ENCODE measurements at places on chromosomes 4 and X.

DNA sequence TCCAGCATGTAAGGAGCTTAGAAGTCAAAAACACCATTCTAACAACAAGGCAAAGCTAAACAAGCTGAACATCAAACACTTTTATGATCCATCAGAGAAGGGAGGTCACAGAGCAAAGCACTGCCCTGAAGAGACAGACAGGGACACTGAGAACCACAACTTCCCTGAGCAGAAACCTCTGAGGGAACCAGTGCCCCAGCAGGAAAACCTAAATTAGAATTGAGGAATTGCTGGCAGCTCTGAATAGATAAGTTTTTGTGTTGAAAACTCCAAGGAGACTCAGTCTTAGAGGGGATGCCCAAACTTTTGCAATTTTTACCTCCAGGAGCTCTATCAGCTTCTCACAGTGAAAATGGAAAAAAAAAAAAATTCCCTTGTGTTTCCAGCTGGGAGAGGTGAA lies 83.0 kb upstream of the MAPK10 start:
- no peak for DNase-seq

- DNase-seq = no peak
Measured at GRCh38 chrX:43860646-43861370, 21.4 kb downstream of the MAOB start.

DNA sequence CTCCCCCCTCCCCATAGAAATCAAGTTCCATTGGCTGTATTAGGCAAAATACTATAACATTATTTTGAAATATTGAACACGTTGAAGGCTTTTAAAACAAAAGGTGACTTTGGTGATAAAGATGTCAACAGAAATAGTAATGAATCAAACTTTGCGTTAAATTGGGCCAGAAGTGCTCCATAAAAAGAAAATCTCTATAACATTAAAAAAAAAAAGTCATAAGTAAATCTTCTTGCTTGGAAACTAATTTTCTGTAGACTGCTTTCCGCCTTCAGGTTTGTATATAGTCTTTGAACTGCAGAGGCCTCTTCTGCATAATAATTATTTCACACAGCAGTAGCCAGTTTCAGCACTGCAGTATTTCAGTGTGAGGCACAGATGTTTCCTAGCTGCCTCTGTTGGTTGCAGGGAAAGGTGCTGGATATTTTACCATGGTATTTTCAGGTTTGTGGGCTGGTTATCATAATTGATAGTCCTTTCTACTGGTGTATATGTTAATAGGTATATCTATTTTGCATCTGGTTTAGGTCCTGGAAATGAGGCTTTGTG lies 158.9 kb downstream of the KDM6A start:
- no peak for DNase-seq

GRCh38 chr4:108703370-108703769 lies 53.0 kb downstream of the OSTC start:
- no peak for DNase-seq

DNA sequence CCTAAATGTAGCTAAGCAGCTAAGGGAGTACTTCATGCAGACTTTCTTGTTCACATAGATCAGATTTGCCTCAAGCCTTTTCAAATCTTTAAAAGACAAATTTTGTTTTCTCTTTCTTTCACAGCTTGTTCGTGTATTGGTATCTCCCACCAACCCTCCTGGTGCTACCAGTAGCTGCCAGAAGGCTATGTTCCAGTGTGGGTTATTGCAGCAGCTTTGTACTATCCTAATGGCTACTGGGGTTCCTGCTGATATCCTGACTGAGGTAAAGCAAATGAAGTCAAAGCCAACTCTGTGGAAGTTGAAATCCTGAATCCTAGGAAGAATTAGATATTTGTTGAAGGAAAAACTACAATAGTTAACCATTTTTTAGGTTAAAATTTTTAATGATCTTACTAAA lies 62.6 kb downstream of the USO1 start:
- no peak for DNase-seq

GRCh38 chr4:41934901-41935651 lies at the start of gene TMEM33:
Gene TMEM33 (plus strand): TSS chr4:41935429. CDS start chr4:41935485, 56 bp downstream.
- DNase-seq = peak; percentile 83

DNA sequence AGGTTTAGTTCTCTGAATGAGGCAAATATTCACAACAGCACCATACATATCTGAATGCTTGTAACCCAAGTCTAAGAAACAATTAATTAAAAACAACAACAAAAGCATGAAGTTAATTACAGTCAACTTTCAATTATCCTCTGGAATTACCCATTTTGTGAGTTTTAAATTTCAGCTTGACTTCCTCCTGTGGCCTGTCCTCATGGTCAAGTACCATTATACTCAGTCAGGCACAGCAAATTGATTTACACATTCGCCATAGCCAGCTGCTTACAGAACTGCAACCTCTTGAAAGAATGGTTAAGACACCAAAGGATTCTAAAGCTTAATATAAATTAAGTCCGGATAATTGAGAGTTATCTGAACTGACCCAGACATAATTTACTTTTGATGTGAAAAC lies 306.5 kb downstream of the CAMK2D start:
- DNase-seq = no peak

GRCh38 chr4:134539729-134540231 lies 338.2 kb upstream of the PABPC4L start:
- DNase-seq = no peak

DNA sequence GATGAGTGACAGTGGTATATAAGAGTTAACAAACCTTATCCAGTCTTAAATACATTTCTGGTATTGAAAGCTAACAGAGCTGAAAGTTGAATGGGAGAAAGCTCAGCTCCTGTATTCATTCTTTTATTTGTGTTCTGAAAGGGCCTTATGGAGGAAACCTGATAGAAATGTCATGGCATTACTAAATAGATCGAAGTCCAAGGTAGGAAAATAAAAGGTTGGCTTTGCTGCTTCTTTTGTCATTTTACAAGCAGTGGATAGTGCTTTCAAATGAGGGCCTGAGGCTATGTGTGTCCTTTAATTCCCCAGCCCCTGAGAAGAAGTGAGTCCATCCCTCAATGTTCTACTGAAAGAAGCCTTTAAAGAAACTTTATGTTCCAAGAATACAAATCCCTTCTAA lies 974.3 kb upstream of the INTU start:
- no peak for DNase-seq

DNA sequence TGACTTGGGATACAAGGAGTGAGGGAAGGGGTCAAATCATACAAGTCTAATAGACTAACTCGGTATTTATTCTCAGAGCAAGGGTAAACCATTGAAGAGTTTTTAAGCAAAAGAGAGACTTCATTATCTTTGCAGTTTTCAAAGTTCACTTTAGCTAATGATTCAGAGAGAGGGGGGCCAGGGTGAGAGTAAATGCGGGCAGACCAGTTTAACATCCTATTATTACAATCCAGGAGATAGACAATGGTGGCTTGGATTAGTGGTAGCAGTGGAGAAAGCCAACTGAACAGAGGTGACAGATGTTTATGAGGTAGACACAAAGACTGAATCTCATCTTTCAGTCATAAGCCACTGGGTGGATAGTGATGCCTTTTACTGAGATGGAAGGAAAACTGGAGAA lies 57.9 kb downstream of the CPEB2 start:
- DNase-seq = no peak

GRCh38 chr4:169341490-169341889 lies 70.7 kb upstream of the SH3RF1 start:
- DNase-seq = no peak

DNA sequence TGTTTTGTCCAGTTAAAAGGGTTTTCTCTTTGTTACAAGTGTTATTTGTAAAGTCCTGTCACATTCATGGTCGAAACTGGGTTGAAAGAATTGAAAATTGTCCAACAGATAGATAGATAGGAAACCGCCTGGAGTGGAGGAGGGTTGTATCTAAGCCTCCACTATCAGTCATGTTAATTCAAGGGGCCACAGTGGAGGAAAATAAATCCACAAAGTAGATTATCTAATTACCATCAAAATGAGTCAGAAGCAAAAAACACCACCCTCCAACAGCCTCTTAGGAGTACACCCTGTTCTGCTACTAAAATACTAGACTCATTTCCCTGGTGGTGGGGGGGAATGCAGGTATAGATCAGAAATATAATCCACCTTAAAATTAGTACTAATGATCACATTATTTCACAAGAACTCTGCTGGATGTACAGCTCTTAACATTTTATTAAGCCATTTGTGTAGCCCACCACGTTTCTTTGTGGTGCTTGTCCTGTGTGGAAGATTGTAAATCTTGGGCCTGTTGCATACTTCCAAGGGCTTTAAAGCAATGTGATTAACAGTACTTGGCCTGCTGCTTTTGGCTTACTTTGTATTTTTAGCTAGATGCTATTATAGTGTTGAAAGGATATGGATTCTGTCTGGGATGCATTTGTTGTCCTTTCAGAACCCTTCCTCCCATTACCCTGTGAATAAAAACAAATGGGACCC lies 26.8 kb downstream of the RBBP7 start:
- no peak for DNase-seq

DNA sequence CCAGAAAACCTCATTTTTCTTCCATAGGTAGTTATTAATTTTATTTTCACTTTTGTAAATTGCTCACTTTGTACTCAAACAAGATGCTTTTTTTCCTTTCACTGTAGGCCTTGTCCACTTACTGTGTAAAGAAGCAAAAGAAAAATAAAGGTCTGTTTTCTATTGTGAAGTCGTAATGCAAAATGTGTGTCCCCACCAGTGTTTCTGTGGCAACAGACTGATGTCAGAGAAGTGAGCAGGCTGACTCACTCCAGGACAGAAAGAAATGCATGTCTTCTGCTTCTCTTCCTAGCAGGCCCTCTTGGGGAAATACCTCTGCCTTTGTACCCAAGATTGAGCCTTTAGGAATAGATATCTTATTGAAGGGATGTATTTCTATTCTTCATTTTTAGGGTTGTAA lies 30.3 kb downstream of the INPP4B start:
- DNase-seq = no peak

DNA sequence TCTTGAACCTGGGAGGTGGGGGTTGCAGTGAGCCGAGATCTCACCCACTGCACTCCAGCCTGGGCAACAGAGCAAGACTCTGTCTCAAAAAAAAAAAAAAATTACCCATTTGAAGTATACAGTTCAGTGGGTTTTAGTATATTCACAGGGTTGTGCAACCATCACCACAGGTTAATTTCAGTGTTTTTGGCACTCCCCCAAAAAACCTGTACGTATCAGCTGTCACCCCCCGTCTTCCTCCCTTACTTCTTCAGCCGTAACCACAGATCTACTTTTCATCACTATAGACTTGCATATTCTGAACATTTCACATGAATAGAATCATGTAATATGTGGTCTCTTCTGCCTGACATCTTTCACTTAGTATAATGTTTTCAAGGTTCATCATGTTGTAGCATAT lies 11.7 kb upstream of the PTTG2 start:
- no peak for DNase-seq

DNA sequence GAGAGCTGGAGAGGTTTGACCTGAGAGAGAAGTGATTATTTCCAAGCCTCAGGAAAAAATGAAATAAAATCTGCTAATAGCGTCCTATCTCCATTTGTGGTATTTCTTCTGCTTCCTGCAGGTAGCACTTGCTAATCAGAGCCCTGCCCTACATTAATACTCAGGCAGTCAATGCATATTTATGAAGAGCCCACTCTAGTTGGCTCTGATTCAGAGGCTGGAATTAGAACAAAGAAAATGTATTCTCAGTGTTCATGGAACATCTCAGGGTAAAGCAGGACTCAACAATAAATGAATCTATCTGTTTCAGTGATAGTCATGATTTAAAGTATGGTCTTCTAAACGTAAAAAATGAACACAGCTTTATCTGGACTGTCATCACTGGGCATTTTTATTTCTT lies 1.4 kb upstream of the ATP8A1 start:
- no peak for DNase-seq

- DNase-seq = peak; percentile 22
Measured at GRCh38 chr4:2305766-2306501, 44.0 kb upstream of the MXD4 start.

DNA sequence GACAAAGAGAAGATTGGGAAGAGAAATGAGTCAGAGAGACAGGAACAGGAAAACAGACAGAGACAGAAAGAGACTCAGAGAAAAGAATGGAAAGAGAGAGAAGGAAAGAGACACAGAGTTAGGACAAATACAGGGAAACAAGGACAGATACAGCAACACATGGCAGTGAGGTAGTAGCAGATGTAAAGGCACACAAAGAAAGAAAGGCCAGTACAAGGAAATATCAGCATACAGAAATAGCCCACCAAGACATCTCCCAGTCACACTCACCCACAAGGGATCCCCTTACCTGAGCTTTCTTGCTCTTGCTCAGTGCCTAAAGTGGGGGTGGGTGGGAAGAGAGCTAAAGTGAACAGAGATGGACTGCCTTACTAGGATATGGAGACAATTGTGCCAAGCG lies 4.2 kb downstream of the GRIPAP1 start:
- no peak for DNase-seq

DNA sequence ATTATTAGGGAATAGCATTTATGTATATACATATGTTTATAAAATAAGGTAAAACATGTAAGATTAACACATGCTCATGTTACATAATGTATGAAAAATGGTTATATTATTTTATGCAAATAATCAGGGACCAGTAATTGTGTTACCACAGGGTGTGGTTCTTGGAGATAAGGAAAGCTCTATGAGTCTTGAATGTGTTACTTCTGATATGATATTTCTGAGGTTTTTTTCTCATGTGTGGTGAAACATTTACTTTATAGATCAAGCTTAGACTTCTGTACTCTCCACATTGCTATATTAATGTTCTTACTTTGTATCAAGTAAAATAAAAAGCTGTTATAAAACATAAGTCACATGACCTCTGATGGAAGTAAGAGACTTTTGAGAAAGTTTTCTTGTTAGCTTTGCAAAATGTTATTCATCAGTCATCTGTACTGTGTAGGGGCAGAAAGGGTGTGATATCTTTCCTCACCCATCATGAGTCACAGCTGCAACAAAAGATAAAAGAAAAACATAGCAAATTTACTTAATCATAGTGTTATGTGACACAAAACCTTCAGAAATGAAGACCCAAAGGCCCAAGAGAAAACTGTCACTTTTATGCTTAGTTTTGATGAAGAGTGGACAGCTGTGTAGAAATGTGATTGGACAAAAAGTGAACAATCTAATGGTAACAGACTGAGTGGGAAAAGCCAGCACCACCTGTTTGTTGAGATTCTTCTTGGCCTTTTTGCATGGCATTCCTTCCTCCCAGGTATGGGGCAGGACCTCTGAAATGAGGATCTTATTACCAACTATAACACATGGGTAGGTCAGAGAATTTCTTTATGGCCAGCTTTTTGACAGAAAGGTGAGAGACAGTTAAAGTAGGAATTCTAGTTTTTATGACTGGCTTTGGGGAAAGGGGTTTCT lies 632.3 kb downstream of the PDHA2 start:
- DNase-seq = no peak

GRCh38 chr4:76585897-76586360 lies 150.9 kb downstream of the SHROOM3 start:
- DNase-seq = peak; percentile 64

- DNase-seq = no peak
Measured at GRCh38 chrX:65633826-65634225, 33.6 kb upstream of the MSN start.
